ENCODE measurements at places on chromosomes 5 and 9.
A peak's percentile ranks its signal among the peaks of the same experiment; 100 is the strongest.

DNA sequence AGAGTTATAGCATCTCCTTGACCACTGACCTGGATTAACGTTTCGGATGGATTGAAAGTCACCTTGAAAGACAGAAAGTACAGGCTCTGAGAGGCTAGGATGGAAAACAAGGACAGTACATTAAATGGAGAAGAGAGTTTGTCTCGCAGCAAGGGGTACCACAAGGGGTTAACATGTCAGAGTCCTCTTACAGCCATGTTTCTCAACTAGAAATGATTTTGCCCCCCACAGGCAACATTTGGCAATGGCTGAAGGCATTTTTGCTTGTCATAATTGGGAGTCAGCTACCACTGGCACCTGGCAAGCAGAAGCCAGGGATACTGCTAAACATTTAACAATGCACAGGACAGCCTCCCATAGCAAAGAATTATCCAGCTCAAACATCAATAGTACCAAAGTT, 90.8 kb upstream of the EQTN start:
- DNase-seq, result no peak

DNA sequence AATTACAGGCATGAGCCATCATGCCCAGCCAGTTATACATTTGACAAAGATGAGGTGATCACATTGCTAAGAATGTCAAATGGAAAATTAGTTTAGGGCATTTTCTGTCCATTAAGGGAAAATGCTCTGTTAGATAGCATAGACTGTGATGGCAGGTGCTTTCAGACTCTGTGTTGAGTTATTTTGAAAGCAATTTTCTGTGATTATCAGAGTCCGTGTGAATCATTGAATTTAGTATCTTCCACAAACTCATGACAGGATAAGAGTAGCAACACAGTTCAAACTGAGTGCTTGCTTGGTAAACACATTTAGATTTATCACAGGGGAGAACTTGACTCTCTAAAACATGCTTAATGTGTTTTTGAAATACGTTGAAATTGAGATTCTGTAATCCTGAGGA, 69.0 kb downstream of the GAPVD1 start:
- DNase-seq, result no peak

DNA sequence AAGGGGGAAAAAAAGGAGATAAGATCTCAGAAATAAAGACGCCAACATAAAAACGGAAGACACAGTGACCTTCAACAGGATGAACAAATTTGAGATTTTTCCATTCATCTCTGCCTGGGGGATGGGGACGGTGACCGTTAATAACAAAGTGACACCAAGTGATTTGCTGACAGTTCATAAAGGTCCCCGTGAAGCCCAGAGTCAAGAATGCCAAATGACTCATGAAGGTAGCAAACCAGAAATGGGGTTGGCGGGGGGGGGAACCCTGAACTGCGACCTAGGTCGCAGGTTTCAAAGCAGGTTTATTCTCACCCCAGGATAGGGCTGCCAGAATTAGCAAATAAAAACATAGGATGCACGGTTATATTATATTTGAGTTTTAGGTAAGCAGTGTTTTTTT, 21.1 kb upstream of the SHB start:
- no peak for DNase-seq

GRCh38 chr5:161095953-161096352, 243.9 kb upstream of the ATP10B start:
- DNase-seq, result no peak

DNA sequence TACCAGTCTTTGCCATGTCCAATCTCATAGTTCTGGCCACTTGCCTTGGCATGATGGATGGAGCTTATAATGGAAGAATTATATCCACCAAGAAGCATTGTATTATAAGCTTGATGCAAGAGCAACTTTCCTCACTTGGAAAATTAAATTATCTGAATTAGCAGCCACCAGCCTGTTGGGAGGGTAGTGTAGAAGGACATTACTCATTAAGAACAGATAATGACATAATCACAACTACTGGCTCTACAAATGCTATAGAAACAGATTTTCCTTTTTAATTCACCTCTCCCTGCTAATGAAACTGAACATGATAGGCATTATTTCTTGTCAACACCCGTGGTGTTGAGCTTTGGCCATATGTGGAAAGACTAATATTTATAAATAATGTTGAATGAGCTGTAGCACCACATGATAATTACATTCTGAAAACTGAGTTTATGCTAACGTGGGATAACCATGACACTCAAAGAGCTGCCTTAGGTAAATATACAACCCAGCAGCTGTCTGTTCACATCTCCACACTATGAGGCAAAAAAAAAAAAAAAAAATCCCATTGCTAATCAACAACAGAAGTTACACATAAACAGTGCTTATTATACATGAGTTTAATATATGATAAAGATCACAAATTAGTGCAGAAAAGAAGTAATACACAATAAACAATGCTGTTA, 48.1 kb upstream of the NR4A3 start:
- no peak for DNase-seq

DNA sequence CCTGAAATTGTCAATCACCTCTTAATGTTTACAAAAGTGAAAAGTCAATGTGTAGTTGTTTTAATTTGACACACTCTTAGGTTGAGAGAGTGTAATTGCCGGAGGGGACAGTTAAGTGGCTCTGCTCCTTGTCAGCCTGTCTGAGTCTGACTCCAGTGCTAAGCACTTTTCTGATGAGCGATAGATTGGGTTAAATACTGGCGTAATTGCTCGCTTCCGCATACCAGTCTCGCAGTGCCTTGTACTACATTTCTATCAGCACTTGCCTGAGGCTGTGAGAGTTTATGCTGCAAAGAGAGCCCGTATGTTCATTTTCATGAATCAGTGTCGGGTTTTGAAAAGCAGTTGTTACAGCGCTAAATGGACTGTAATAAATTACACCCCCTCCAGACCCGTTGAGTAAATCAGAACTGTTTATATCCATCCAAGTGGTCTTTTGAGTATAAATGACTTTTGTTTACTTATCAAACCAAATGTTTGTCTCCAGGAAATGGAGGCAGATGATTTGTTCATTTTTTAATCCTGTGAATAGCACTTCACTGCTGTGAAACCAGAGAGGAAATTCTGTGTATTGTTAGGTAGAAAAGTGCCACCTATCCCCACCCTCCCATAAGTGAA, 41.0 kb upstream of the DMRT3 start:
- no peak for DNase-seq

GRCh38 chr9:98755006-98755618, 41.2 kb downstream of the ANKS6 start:
- no peak for DNase-seq

DNA sequence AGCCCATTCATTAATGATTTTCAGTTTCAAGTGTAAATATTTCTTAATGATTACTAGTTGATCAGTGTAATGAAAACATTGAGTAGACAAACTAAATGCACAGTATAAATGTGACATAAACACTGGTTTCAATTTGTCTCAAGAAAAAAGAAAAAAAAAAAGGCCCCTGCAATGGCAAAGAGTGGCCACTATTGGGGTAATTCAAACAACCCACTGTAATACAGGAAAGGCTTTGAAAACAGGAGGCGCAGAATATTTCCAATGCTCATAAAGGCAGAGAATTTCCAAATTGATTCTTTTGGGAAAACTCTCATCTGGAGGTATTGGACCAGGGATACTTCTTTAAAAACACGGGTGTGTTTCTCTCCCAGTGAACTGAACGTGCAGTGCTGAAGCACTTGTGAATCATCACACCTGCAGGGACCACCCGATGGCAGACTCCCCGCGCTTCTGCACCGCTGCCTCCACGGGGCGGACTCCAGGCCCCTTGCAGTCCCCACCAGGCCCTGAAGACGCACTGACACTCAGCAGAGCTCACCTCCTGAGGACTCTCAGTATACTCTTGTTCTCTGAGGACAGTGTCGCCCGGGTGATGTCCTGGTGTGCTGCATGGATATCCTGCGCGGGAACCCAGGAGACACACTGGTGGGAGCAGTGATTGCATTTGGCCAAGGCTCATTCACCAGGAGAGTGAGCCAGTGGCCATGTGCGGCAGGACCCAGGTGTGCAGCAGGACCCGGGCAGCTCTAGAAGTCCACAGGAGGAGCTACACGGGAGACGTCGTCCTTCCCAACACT, 227.6 kb upstream of the IRX4 start:
- no peak for DNase-seq

DNA sequence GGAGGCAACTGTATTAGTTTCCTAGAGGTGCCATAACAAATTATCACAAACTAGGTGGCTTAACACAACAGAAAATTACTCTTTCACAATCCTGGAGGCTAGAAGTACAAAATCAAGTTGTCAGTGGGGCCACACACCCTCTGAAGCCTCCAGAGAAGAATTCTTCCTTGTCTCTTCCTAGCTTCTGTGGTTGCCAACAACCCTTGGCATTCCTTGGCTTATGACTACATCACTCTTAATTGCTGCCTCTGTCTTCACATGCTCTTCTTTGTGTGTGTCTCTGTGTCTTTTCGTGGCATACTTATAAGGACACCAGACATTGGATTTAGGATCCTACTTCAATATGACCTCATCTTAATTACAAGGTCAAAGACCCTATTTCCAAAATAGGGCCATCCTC, 327.5 kb downstream of the CHSY3 start:
- no peak for DNase-seq

GRCh38 chr5:6235726-6236125, 142.6 kb downstream of the MED10 start:
- no peak for DNase-seq

GRCh38 chr5:1882337-1883119, at the start of gene IRX4:
Gene IRX4, minus strand, starts transcription at chr5:1882925. Its CDS starts 278 bp downstream, at chr5:1882647.
- no peak for DNase-seq

- DNase-seq, result no peak
Observed at GRCh38 chr5:107915176-107915812, 244.6 kb upstream of the EFNA5 start.

GRCh38 chr9:132141948-132142594, 19.8 kb upstream of the NTNG2 start:
- DNase-seq, result no peak

DNA sequence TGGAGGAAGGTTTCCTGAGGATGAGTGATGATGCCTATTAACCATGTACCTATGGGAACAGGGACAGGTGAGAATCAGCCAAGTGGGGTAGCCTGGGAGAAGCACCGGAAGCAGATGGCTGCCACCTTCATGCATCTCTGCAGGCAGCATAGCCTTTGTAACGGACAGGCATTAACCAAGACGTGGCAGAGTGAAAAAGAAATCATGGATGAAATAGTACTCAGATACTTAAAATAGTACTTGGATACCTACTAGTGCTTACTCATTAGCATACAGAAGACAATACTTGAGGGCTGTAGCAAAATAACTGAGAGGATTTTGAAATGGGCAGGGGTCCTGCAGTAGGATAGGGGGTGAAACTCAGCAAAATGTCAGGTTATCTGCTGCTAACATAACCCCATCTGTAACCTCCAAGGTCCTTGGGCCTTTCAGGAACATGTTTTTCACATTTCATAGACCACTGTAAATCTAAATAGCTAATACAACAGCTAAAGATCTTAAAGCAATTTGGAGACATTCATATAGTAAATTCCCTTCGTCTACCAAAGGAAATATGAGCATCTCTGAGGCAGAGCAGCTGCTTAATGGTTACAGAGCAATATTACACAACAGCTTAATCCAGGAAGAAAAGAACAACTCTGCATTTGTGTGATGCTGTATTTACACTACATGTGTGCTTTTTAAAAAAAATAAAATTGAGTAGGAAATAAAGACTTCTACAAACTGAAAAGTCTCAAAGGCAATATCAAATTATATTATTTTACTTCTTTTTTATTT, 154.3 kb downstream of the NFIB start:
- DNase-seq, result no peak

GRCh38 chr5:83149671-83150070, 72.3 kb downstream of the XRCC4 start:
- DNase-seq, result no peak

DNA sequence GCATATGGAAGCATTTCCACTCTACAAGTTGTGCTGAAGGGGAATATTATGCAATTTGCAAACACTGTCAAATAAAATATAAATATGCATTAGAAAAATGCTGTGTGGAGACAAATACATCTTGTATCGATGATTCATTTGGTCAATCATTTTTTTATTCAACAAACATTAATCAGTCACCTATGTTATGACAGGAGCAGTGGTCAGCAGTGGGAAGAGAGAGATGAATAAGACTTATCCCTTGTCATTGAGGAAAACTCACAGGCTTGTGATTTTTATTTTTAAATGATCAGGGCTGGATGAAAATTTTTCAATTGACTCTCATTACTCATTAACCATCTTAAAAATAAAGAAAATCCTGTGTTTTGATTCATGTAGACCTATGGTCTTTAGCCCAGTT, 574.1 kb downstream of the ACTL7B start:
- no peak for DNase-seq

GRCh38 chr5:53361708-53362107, 118.7 kb upstream of the FST start:
- no peak for DNase-seq

DNA sequence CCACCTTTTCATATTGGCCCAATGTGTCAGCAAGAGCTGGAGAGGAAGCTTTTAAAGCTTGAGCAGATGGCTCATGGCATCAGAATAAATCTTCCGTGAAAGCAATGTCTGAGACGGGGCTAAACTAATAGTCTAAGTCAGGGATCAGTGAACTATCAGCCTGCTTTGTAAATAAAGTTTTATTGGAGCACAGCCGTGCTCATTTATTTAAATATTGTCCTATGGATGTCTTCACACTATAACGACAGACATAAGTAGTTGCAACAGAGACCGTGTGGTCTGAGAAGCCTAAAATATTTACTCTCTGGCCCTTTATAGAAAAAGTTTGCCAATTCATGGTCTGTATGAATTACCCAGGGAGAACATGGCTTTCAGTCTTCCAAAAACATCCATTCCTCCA, 85.6 kb upstream of the SLC44A1 start:
- no peak for DNase-seq

DNA sequence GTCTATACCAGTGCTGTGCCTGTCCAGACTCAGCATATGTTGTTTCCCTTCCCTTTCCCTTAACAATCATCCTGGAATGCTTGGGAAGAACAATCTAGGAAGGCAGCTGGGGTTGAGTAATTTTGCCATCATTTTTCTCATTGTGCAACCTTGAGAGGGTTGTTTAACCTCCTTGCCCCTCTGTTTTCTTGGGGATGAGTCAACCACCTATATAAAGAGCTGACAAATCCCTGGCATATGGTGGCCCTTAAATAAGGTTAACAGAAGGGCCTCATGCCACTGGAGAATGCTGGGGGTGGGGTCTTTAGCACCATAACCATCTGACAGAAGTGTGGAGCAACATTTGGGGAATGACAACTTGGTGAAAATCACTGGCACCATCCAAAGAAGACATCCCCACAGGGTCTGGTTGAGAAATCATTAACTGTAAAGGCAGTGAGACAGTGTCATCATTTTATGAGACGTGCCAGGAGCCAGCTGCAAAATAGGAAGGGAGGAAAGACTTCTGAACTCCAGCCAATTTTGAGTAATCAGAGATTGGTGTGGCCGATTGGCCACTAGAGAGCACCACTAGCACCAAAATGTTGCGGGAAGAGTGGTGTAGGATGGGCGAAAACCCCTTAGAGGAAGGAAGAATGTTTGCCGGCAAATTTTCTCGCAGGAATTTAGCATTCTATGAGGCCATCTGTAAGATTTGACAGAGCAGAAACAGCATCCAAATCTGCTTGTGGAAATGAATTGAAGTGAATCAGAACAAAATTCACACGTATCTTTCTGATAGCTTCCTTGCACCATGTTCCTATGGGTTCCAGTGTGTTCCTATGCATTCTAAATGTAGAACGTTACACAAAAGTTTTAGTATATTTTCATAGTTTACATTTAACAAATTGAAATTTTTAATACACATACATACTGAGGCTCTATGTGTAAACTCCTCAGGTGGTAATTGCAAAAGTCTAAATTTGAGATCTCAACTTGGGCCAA, 113.8 kb downstream of the MSX2 start:
- peak; percentile 21 for DNase-seq

GRCh38 chr9:73152953-73153352, 1.3 kb downstream of the ANXA1 start:
- no peak for DNase-seq
